ENCODE measurements at places on chromosomes 12 and 14.
A peak's percentile ranks its signal among the peaks of the same experiment; 100 is the strongest.

DNA sequence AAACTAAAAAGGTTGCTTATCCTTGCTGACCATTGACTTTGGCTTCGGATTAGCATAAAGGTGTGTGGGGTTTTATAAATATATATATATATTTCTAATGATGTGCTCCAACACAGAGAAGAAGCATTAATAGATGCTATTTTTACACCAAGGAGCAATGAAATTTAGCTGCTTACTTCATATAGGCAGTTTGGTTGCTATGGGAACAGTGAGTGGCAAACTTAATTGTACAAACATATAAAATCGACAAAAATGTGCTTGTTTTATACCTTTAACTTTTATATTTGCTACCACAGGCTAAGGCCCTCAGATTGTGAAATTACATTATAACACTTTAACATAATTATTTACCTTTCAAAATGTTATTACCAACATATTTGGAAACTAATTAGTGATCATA lies 303.4 kb downstream of the SEC23A start:
- no peak for DNase-seq

GRCh38 chr12:118183155-118183554 lies 47.2 kb downstream of the PEBP1 start:
- DNase-seq: no peak

DNA sequence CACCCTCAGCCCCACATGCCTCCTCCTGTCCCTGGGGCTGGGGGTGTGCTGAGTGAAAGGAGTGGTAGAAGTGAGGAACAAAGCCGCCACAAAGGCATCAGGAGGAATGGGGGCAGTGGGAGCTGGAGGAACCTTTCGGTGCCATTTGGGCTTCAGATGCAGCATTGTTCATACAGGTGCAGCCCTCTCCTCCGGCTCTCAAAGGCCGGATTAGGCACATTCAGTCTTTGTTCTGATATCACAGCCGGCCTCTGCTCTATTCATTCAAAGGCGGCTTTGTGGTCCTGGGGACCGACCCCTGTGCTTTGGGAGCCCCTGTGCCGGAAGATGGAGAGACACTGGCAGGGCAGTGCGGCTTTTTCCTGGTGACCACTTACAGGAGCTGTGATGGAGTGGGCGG lies 53.2 kb downstream of the SMOC1 start:
- no peak for DNase-seq

DNA sequence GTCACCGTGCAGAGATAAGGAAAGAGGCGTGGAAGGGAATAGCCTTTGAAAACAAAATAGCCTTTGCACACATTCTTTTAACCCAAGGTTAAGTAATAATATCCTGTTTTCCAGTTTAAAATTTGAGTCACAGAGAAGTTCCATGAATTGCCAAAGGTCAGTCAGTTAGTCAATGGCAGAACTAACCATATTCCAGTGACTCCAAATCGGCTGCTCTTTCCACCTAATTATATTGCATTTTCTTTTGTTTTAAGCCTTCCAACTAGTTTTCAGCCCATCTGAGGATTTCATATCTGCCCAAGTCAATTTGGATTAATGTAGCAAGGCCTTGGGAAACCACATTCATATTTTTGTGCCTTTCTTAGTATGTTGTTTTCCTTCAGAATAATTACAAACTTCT lies 373.0 kb downstream of the CCDC91 start:
- DNase-seq: no peak

DNA sequence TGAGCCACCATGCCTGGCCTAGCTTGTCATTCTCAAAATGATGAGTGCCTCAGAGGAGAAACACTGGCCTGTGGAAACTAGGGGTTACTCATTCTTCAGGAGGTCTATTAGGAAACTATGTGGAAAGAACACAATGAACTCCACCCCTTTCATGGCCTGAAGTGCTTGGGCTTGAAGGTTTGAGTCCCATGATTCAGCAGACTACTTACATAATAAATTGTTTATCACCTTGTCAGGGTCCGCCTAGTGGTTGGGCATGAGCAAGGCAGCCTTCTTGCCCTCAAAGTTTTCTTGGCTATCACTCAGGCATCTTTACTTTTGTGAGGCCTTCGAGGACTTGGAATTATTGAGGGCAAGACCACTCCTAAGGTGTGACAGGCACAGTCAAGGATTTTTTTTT lies 251.2 kb downstream of the ACSS3 start:
- no peak for DNase-seq

- DNase-seq: no peak
Measured at GRCh38 chr12:64205542-64205941, 16.6 kb downstream of the KICS2 start.

DNA sequence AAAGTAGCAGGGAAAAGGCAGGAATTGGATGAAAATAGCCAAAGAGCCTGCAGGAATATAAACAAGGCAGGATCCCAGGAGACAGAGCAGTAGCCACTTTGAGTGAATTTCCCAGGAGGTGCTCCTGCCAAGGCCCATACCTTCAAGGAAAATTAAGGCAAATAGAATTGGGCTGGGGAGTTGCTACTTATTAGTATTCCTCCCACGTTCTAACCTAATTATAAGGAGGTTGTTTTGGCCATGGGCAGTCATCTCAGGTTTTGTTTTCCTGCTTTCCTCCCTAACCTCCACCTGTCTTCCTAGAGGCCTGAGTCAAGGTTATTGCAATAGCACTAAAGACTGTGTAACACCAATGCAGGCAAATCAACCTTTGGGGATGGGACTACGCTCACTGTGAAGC lies 73.1 kb downstream of the DAD1 start:
- no peak for DNase-seq

DNA sequence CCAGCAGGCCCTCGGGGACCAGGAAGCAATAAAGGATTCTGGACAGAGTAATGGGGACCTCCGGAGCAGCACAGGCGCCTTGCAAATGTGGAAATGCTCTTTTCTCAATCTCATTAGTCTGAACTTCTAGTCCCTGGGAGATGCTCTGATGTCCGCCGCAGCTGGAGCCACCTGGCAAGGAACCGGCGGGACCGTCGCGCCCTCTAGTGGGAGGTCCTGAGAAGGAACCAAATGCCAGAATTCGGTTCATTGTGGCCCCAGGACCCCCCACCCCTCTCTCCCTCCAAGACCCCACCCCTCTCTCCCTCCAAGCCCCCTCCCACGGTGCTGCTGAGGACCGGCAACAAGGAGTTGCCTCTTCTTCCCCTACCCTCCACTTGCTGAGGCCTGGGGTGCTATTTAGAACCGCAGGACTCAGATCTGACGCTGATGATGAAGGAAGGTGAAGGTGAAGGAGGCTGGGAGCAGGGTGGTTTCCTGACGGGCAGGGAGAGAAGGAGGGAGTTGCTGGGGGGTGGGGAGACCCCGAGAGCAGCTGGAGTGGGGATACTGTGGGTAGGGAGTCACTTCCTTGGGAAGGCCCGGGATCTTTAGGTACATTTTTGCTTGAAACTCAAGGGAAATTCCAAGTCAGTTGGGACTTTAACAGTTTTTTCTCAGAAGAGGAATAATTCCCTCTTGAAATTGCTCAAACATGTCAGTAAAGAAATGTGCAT lies 42.5 kb downstream of the SMIM41 start:
- DNase-seq: peak; percentile 31

GRCh38 chr12:110585231-110585799 lies 2.2 kb upstream of the PPTC7 start:
- DNase-seq: no peak

- no peak for DNase-seq
Measured at GRCh38 chr12:22256041-22256441, 78.5 kb downstream of the ST8SIA1 start.

- DNase-seq: no peak
Measured at GRCh38 chr12:19183121-19183838, 53.7 kb downstream of the PLEKHA5 start.

DNA sequence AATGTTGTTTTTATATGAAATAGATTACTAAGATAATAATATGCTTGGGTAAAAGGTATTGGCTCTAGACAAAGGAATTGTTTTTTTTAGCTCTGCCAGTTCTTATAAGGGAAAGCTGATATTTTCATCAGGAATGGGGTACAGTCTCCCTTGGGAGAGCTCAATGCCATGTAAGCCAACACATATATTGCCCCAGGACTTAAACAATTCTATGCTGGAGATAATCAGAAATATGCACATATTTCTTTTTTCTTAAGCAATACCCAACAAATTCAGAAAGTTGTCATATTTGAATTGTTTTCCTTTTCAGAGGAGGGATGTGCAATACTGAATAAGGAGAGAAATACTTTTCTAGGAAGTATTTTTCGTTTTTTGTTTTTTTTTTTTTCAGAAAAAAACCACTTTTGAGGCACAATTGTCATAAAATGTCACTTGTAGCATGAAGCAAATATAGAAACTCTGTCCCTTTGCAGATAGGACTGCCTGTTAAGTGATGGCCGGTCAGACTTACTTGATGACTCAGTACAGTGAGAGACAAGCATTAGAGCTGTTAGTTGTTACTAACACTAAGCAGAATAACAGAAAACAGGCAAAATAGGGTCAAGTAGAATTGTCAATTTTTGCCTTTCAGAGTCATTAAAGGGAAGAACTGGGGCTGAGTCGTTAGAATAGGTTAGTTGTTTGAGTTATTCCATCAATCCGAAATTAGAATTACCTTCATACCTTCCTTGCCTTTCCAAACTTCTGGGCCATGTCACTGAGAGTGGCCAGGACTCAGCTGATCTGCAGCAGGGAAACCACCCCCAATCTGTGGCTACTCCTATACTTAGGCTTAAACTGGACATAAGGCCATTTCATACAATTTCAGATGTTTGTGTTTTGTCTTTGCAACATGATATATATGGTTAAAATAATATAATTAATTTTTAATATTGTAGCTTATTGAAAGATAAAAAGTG lies 168.1 kb downstream of the SLC38A4 start:
- no peak for DNase-seq

GRCh38 chr12:38921025-38921677 lies 15.8 kb upstream of the CPNE8 start:
- DNase-seq: no peak

DNA sequence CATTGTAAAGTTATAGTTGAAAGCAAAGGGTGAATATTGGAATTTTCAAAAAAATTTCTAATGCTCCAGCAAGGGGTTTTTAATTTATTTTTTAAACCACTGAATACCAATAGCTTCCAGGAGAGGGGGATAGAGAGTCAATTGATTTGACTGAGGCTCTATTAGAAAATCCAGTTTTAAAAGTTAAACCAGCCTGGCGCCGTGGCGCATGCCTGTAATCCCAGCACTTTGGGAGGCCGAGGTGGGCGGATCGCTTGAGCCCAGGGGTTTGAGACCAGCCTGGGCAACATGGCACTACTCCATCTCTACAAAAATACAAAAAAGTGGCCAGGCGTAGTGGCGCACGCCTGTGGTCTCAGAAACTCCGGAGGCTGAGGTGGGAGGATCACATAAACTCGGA lies 150.1 kb downstream of the SLC38A4 start:
- no peak for DNase-seq

- no peak for DNase-seq
Measured at GRCh38 chr12:98544751-98545150, 29.4 kb downstream of the TMPO start.

DNA sequence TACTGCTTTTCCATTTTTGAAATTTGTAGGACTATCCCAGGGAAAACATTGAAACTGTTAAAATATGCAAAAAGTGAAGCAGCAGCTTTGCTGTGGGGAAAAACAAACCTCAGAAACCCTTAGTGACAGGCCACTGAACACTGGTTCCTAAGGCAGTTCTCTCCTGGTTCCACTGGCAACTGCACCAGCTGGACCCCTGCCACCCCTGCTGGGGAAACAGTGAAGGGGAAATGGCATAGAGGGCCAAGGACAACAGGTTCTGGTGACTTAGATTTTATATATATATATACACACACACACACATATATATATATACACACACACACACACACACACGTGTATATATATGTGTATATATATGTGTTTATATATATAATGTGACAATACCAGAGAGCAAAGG lies 16.2 kb upstream of the KRT7 start:
- no peak for DNase-seq

GRCh38 chr12:131133994-131134393 lies 180.3 kb downstream of the ADGRD1 start:
- no peak for DNase-seq

DNA sequence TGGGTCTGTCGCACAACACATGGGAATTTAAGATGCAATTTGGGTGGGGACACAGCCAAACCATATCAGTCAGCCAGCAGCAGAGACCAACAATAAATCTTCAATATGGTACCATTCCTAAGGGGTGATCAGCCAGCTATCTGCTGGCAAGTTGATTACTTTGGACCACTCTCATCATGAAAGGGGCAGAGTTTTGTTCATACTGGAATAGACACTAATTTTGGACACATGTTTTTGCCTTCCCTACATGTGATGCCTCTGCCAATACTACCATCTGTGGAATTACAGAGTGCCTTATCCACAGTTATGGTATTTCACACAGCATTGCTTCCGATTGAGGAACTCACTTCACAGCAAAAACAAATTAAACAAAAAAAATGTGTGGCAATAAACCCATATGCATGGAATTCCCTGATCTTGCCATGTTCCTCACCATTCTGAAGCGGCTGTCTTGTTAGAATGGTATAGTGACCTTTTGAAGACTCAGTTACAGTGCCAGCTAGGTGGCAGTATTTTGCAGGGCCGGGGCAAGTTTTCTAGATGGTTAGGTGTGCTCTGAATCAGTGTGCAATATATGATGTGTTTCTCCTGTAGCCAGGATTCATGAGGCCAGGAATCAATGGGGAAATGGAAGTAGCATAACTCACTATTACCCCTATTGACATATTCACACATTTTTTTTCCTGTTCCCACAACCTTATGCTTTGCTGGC lies 179.0 kb upstream of the IGF1 start:
- no peak for DNase-seq

- no peak for DNase-seq
Measured at GRCh38 chr12:89166525-89166934, 185.8 kb downstream of the DUSP6 start.

DNA sequence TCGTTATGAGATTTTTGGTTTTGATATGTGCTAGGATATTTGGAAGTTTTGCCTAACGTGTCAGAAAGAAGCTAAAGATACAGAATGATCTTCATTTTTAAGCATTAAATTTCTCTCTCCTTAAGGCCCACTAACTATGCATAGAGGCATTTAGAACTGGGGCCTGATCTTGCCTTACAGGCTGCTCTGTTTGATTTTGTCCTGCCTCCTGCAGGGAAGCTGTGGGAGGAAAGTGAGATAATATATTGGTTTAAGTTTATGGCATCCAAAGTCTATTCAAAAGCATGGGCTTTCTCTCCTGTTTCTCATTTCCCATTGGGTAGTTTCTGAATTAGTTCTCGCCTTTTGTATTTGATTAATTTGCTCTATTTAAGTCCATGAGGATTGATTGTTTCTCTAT lies 250.3 kb upstream of the FBXO33 start:
- no peak for DNase-seq

DNA sequence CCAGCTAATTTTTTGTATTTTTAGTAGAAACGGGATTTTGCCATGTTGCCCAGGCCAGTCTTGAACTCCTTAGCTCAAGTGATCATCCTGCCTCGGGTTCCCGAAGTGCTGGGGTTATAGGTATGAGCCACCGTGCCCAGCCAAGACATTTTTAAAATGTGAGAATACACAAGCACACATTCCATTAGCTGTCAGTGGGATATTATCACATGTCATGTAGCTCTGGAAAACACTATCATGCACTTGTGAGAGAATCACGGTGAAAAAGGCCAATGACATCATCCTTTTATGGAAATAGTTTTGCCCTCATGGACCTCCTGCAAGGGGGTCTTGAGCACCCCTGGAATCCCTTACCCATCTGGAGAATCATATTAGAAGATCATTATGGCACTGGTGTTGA lies 28.3 kb downstream of the ERC1 start:
- DNase-seq: no peak

GRCh38 chr12:76915361-76916169 lies 36.7 kb upstream of the CSRP2 start:
- no peak for DNase-seq

GRCh38 chr12:25401547-25402345 lies 151.0 kb upstream of the KRAS start:
- no peak for DNase-seq

All from stimulated activated CD8-positive, alpha-beta memory T cell treated with anti-CD3 and anti-CD28 coated beads, Interleukin-12 subunit alpha, Interleukin-12 subunit beta, amount 100 ng/mL, for 4 hours (primary cell).